CD8-positive, alpha-beta memory T cell (primary cell): ENCODE measurements at places on chromosomes 7 and 10.

- no peak for DNase-seq
These were observed 40.2 kb downstream of the COL26A1 start for GRCh38 chr7:101402835-101403234.

DNA sequence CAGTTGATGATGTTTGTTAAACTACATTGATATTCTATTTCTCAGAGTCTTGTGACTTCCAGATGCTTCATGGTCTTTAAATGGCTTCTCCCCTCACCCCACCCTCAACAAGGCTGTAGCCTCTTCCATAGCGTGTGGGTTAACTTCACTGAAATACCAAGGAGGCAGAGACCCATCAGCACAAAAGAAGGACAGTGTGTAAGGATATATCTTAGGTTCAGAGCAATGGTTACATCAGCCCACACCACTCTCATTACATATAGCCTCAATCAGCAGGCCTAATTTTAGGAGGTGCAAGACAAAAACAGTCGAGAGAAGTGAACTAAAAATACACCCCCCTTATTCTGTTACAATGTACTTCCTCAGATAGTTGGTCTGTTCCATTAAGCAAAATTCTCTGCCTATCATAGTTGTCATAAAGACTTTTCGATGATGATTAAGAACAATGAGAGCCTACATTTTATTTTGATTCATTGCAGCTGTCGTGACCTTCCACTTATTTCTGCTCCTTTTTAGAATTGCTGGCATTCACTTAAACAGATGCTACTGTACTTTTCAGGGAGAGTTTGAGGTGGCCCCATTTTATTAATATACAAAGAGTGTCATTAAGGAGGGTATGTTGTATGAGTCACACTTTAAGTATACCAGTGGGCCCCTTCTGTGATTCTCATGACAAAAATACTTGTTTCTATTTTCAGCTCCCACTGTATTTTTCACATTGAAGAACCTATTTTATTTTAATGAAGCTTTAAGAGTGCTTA is 52.1 kb downstream of the WIPF3 start:
- DNase-seq: no peak

DNA sequence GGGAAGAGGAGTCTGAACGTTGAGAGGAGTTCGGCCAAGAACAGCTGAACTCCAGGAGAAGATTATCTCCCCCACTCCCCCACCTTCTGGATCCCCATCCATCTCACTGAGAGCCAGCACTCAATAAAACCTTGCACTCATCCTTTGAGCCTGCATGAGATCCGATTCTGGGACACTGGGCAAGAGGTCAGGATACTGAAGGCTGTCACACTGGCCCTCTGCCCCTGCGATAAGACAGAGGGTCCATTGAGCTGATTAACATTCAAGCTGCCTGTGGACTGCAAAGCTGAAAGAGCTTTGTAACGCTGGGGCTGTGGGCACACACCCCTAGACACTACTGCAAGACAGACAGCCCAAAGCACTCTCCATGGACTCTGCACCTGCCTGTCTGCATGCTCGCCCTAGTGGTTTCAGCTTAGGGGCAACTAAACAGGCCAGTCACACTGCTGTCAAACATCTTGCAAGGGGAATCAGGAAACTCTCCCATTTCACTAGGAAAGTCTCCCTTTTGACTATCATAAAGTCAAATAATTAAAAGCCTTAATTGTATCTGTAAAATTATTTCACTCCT is 42.3 kb upstream of the CNTNAP2 start:
- DNase-seq: no peak

DNA sequence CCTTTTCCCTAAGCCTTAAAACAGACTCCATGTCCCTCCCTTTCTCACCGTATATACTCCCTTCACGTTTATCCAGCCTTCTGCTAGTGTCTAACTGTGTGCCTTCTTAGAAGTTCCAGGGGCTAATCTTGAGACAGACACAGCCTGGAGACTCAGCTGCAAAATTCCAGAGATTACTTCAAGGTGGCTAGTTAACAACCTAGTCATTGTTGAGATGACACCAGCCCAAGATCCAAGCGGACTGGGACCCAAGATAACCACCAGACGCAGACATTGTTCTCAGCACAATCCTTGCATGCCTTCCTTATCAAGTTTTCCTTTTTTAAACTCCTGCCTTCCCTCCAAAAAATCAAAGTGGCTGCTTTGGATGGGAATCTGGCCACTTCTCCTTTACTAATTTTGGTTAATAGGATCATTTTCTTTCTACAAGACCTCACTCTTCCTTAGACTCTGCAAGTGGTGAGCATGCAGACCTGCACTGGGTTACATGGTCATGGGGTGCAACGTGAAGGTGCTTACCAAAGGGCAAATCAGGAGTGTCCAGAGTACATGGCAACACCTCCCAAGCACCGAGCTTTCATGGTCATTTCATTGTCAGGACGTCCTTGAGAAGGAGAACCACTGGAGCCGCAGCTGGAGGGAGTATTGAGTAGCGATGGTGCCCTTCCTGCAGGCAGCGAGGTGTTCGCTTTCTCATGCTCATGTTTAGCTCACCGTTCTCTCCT is 69.7 kb downstream of the ANLN start:
- no peak for DNase-seq

- DNase-seq: no peak
These were observed 146.1 kb upstream of the FAM20C start for GRCh38 chr7:46123-46829.

- no peak for DNase-seq
These were observed 215.8 kb downstream of the CHCHD3 start for GRCh38 chr7:132866144-132866531.

- DNase-seq: no peak
These were observed 143.0 kb downstream of the PLXNA4 start for GRCh38 chr7:132433301-132433700.
